ENCODE measurements at places on chromosomes 2 and 18.

- no peak for DNase-seq
Observed at GRCh38 chr2:216133397-216133796, 24.2 kb downstream of the XRCC5 start.

DNA sequence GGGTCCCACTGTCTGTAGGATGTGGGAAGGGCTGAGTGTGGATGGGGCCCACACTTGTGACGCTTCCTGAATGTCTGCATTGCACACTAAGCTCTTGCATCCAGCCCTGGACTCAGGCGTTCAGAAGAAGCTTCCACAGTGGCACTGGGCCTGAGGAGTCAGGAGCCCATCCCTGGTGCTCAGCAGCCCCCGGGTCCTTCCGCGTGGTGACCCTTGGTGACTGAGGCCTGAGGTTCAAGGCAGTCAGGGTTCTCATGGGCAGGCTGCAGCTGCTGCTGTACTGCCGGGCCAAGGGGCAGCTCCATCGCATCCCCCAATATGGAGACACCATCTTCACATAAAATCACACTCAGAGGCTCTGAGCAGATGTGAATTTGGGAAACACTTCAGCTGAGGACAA is 65.8 kb upstream of the TUBA3E start:
- DNase-seq, result no peak

- DNase-seq, result no peak
Observed at GRCh38 chr2:28451793-28452533, 43.9 kb upstream of the PLB1 start.

- DNase-seq, result no peak
Observed at GRCh38 chr2:70870790-70871189, 35.2 kb upstream of the CD207 start.

GRCh38 chr2:168401048-168401556 is 55.0 kb upstream of the CERS6 start:
- DNase-seq, result no peak

- no peak for DNase-seq
Observed at GRCh38 chr2:237432484-237433092, 18.6 kb upstream of the COL6A3 start.

- DNase-seq, result no peak
Observed at GRCh38 chr2:236959876-236960275, 125.8 kb upstream of the COPS8 start.

DNA sequence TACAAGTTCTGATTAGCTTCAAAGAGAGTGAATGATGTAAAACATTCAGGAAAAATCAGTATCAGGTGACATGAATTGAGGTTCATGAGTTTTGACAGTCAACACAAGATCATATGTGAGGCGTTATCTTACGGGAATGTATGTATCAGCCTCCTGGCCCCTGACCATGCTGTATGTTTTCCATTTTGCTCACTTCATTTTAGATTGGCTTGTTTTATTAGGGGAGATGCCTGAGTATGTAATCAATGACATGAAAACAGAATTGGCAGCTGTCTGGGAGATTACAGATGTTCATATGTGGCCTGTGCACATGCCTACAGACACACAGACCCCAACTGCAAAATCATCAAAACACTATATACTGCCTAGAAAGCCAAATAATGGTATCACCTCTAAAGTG is 168.5 kb upstream of the RND3 start:
- DNase-seq, result no peak

- peak; percentile 88 for DNase-seq
Observed at GRCh38 chr2:109238580-109238979, 109.6 kb downstream of the SH3RF3 start.

GRCh38 chr18:46161703-46162396 is 57.7 kb downstream of the HAUS1 start:
- DNase-seq, result no peak
